ENCODE measurements at places on chromosomes 4 and X.

DNA sequence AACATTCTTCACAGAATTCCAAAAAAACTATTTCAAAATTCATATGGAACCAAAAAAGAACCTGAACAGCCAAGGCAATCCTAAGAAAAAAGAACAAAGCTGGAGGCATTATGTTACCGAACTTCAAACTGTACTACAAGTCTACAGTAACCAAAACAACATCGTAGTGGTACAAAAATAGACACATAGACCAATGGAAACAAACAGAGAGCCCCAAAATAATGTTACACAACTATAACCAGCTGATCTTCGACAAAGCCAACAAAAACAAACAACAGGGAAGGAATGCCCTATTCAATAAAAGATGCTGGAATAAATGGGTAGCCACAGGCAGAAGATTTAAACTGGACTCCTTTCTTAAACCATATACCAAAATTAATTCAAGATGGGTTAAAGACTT lies 1189.6 kb downstream of the PCDH18 start:
- DNase-seq: no peak

DNA sequence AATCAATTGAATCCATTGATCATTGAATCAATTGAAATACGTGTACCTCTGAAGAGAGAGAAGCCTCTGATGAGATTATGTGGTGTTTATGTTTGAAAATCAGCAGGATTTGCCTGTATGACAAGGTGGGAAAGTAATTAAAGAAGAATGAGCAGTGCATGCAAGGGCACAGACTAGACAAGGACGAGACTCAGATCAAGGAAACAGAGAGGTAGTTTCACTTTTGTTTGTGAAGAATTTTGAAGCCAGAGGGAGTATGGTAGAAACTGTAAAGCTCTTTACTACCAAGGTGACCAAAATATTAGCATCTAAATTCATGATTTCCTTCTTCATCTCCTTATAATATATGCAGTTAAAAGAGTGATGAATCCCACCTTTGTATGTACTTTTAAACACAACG lies 1830.0 kb upstream of the IGFBP7 start:
- no peak for DNase-seq

DNA sequence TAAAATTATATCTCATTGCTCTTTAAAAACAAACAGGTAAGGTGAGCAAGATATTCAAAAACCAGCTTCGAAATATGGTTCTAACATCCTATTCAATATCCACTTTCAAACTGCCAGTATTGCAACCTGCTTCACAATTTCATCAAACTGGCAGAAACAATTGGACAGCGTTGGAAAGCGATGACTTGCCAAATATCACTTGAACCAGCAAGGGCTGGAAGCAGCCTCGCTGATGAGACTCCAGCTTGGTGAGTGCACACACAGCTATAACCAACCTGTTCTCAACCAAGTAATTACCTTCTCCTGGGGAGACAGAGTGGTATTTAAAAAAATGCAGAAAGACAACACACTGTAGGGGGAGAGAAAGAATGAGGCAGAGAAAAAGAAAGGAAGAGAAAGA lies 155.8 kb upstream of the RAI2 start:
- no peak for DNase-seq

DNA sequence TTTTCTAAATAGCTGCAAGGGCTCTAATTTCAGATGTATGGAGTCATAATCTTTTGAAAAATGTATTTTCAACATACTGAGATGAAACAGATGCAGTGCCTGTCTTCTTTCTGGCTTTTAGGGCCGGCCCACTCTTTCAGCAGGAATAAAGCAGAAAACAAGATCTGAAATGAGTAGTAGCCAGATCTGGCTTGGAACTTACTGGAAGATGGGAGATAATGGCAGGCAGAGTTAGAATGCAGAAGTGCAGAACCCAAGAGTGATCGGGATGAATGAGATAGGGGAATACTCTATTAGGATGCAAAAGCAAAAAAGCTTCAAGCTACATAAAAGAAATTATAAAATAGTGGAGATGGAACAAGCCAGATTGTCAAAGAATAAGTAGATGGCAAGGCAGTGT lies 1.4 kb upstream of the FAM120C start:
- DNase-seq: no peak

DNA sequence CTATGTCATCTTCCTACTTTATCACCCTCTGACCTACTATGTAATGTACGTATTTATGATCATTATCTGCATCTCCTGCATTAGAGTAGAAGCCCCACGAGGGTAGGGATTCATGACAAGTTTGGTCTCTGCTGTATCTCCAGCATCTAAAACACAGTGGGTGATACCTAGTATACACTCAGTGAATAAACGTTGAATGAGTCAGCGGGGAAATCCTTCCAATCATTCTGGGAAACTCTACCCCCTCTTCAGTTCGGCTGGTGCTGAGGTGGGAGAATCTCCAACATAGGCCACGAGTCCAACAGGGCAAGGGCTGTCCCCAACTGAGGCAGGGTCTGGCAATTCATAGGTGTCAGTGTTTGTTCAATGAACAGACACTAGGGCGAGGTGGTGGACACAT lies 74.4 kb upstream of the EFNB1 start:
- no peak for DNase-seq

- no peak for DNase-seq
These were observed 123.3 kb downstream of the MBNL3 start for GRCh38 chrX:132365490-132365889.

- DNase-seq: no peak
These were observed 10.5 kb downstream of the CD99L2 start for GRCh38 chrX:150887906-150888465.

DNA sequence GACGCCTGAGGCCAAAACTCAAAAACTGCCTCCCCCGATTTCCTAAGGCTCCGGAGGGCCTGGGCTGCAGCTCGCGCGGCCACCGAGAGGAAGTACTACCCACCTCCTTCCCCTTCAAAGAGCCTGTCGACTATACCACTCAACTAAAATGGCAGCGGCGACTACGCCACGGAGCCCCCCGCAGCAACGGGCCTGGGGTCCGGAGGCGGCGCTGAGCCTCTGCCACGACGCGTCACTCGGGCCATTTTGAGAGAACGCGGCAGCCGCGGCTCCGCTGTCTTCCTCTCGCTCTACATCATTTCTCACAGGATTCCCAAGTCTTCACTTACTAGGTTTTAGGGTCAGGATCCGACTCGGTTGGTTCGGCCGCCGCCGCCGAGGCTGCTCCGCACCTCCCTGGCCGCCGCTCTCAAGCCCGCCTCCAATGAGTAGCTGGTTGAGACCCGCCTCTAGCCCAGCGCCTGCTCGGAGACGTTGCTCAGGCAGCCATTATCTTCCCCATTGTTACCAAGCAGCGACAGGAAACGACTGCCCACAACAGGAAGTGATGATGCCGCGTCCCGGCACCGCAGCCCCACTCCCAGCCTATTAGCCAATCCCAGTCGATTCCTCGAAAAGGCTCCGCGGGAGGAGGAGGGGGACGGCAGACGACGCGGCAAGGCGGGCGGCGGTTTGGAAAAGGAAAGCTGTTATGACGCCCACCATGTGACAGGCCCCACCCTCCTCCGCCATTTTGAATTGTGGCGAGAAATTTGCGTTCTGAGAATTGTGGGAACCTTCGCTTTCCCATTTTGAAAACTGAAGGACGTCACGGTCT lies at the start of gene RLIM:
Gene RLIM (minus strand): TSS at position 532 of the 817 bp plus-strand sequence. CDS start 18,647 bp downstream, outside the sequence.
- peak; percentile 80 for DNase-seq

DNA sequence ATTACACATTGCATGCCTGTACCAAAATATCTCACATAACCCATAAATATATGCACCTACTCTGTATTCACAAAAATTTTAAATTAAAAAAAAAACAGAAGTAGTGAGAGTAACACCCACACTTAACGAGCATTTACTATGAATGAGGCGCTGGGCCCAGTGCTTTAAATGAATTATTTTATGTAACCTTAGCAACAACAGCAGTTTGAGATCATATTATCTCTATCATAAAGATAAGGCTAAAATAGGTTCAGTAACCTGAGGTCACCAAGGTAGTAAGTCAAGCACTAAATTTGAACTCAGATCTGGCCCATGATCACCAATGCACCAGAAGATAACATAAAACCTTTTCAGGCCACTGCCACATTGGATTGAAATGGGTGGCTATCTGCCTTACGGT lies 5.3 kb upstream of the PROM1 start:
- DNase-seq: no peak

GRCh38 chrX:153379971-153380581 lies 21.1 kb downstream of the PNMA6E start:
- no peak for DNase-seq

- no peak for DNase-seq
These were observed 977 bp downstream of the MAGEE1 start for GRCh38 chrX:76428243-76429130.

DNA sequence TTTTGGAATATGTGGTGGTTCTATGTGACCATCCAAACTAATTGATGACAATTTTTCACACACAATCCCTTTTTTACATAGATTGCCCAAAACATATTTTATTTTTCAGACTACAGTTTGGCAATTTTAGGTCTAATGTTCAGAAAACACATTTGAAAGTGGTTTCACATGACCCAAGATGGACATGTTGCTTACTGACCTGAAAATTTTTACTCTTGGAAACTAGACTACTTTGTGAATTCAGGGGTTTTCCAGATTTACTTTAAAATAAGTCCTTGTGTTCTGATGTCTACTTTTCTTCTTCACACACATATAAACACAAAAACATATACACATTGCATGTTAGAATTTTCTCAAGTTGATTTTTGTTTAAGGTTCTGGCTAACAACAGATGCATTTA lies 79.5 kb downstream of the HMGB2 start:
- no peak for DNase-seq

DNA sequence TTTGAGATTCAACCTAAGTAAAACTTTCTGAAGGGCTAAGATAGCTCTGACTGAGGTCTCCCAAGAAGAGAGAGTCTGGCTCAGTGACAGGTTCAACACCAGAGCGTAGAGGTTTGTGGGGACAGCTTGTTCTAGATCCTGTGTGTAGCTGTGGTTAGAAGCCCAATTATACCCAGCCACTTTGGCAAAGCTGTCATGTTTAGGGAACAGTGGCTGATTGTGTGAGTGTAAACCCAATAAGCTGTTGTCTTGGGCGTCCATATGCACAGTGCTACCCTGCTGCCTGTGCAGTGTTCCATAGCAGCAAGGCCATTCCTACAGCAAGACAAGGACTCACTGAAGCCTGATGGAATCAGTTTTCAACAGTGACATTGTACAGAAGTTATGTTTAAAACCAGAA lies 11.2 kb upstream of the SCRG1 start:
- DNase-seq: no peak

DNA sequence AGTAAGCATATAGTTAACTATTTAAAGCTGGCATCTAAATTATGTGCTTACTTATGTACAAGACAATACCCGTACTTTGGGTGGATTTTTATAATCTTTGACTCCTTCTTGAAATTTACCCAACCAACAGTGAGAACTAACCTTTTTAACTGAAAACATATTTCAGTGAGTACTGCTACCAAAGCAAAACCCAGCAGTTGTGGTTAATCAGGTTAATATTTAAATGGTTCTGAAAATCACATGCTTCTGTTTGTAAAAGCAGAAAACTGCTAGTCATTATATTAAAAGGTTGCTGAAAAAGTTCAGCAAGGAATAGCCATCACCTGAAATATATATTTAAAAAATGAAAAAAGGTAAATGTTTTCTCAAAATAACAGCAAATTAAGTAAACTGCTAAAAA lies 20.0 kb downstream of the UBE2D3 start:
- DNase-seq: no peak

GRCh38 chr4:681736-682451 lies 7.1 kb downstream of the SLC49A3 start:
- DNase-seq: no peak

DNA sequence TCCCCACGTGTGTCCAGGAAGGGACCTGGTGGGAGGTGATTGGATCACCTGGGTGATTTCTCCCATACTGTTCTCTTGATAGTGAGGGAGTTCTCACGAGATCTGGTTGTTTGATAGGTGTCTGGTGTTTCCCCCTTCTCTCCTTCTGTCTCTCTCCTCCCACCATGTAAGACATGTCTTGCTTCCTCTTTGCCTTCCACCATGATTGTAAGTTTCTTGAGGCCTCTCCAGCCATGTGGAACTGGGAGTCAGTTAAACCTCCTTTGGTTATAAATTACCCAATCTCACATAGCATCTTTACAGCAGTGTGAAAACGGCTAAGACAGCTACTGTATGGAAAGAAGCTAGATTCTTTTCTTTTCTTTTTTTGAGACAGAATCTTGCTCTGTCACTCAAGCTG lies 21.6 kb upstream of the FGG start:
- no peak for DNase-seq

DNA sequence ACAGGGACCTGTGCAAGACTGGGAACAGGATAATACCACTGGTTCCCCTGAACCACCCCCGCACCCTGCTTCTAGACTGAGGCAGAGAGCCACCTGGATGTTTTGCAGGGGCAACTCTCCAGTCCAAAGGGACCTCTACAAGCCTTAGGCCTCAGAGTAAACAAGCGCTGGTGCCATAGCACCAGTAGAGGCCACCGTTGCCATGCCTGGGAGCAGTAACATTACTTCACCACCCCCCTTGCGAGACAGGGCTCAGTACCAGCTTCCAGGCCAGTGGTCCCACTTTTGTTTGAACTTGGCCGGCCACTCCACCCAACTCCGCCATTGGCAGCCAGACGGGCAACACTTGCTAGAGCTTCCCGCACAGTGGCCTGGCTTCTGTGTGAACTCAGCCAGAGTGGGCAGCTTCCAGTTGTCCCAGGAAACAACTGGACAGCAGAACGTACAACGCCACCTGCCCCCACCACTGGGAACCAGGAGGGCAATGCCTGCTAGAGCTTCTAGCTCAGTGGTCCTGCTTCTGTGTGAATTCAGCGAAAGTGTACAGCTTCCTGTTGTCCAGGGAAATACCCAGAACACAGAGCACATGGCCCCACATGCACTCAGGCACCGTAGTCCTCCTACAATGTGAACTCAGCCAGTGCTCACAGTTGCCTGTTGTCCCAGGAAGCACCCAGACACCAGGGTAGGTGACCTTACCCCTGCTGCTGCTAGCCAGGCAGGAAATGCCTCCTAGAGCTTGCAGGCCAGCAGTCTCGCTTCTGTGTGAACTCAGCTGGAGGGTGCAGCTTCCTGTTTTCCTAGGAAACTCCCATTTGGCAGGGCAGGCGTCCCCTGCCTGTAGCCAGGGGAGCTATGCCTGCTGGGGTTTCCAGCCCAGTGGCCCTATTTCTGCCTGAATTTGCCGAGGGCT lies 39.9 kb upstream of the PCDH19 start:
- DNase-seq: no peak

DNA sequence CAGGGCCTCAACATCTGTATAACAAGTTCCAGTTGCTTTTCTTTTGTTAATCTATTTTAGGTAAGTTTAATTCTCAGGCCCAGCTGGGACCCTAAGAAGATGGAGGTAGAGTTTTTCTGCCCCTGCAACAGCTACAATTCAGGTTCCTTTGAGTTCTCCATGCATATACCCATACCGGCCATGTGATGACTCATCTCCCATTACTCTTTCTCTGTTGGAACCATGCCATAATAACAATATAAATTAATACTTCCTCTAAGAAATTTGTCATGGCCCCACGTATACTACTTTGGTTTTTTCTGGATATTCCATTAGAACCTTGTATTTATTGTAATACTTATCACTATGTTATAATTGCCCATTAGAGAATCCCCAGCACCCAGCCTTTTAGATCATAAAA lies 1.3 kb upstream of the INTU start:
- no peak for DNase-seq

All from NCI-H446 (cell line).